PC-9 (cell line): ENCODE measurements at places on chromosomes 6 and 20. TPM values are rescaled to one million over a fixed set of nuclear protein-coding genes. Genes with fewer than 3 reads are reported as not detected.

DNA sequence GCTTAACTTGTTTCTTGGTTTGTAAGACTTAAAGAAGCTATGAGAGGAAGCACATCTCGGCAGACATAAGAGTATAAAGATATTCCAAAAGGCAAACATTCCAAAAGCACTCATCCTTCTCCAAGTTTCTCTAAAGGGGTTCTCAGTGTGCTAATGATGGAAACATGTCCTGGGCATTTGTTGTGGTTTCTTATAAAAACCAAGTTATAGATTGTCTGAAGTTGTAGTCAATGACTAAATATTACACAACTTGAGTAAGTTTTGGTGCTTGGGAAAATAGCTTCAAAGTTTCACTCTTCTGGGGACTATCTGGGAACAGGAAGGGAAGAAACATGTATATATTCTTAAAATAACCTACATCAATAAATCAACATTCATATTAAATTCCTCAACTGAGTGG is 128.3 kb upstream of the TBX18 start:
- no peaks in the 10 kb centered on the region for H3K27me3 ChIP-seq
- no peak for DNase-seq
- H3K36me3 ChIP-seq, result no peaks in the 10 kb centered on the region
- H3K4me1 ChIP-seq, result no peaks in the 10 kb centered on the region
- H3K4me3 ChIP-seq, result no peak overlapping the region

- no peak for DNase-seq
- no peaks in the 10 kb centered on the region for H3K27me3 ChIP-seq
- H3K36me3 ChIP-seq, result no peaks in the 10 kb centered on the region
- H3K4me1 ChIP-seq, result no peaks in the 10 kb centered on the region
- H3K4me3 ChIP-seq, result no peak overlapping the region
These were observed 60.9 kb downstream of the SAMD3 start for GRCh38 chr6:130161683-130162404.

GRCh38 chr6:3568396-3569082 is 111.7 kb upstream of the SLC22A23 start:
- no peaks in the 10 kb centered on the region for H3K36me3 ChIP-seq
- no peak overlapping the region for H3K4me3 ChIP-seq
- H3K27ac ChIP-seq, result no peak overlapping the region
- no peaks in the 10 kb centered on the region for H3K4me1 ChIP-seq

GRCh38 chr20:47102629-47103028 is 208.0 kb downstream of the EYA2 start:
- no peak for DNase-seq
- no peak overlapping the region for H3K27ac ChIP-seq
- H3K27me3 ChIP-seq, result peaks cover 15% of the 10 kb centered on the region; the same call in 1 of the 2 replicates
- H3K4me3 ChIP-seq, result no peak overlapping the region
- H3K4me1 ChIP-seq, result 0 out of 2 replicates have a peak, but pooled peaks cover 8% of the 10 kb centered on the region
- no peaks in the 10 kb centered on the region for H3K36me3 ChIP-seq

GRCh38 chr6:164290101-164290500 is 875.6 kb downstream of the QKI start:
- no peak overlapping the region for H3K4me3 ChIP-seq
- DNase-seq, result no peak
- no peaks in the 10 kb centered on the region for H3K36me3 ChIP-seq
- no peaks in the 10 kb centered on the region for H3K4me1 ChIP-seq
- no peak overlapping the region for H3K27ac ChIP-seq
- no peaks in the 10 kb centered on the region for H3K27me3 ChIP-seq

ZSCAN23 gene
- total RNA-seq, result 9.1 and 12.0 TPM in 2 replicates

SLC22A3 gene
- not detected in 2 replicates for total RNA-seq

GRCh38 chr6:158894193-158894592 is 75.0 kb upstream of the EZR start:
- H3K4me3 ChIP-seq, result no peak overlapping the region
- no peaks in the 10 kb centered on the region for H3K27me3 ChIP-seq
- peak; percentile 96 for DNase-seq
- H3K36me3 ChIP-seq, result no peaks in the 10 kb centered on the region
- peak overlapping the region; percentile 50 for H3K27ac ChIP-seq
- H3K4me1 ChIP-seq, result peaks cover 26% of the 10 kb centered on the region

GRCh38 chr6:109977791-109978173 is 329 bp upstream of the GPR6 start:
- H3K27ac ChIP-seq, result no peak overlapping the region
- no peaks in the 10 kb centered on the region for H3K36me3 ChIP-seq
- H3K4me1 ChIP-seq, result no peaks in the 10 kb centered on the region
- no peak for DNase-seq
- H3K4me3 ChIP-seq, result no peak overlapping the region
- peaks cover 33% of the 10 kb centered on the region for H3K27me3 ChIP-seq

MOG gene
- total RNA-seq, result not detected in 2 replicates

DNA sequence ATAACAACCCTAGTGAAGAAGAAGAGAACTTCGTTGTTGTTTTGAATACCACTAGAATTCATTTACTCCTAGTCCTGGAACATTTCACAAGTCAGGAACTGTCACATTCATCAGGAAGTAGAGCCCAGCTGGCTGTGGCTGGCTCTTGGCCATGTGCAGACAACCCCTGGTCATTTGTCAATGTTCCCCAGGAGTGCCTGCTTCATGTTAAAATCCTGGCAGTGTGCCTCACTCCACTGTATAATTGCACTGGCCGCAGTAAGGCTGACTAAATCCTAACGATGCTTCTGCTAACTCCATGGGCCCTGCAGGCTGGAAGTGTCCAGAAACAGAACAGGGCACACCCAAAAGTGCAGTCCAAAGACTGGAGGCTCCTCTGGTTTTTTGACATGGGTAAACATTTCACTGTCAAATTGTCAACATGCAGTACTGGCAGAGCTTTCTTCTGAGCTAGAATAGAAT is 41.5 kb upstream of the ADGRF1 start:
- H3K27me3 ChIP-seq, result no peaks in the 10 kb centered on the region
- H3K4me3 ChIP-seq, result no peak overlapping the region
- H3K27ac ChIP-seq, result no peak overlapping the region
- H3K4me1 ChIP-seq, result peaks cover 21% of the 10 kb centered on the region

GRCh38 chr6:108080010-108080780 is 5.7 kb upstream of the OSTM1 start:
- H3K4me3 ChIP-seq, result no peak overlapping the region
- no peaks in the 10 kb centered on the region for H3K36me3 ChIP-seq
- DNase-seq, result peak; percentile 86

GRCh38 chr20:40946451-40946850 is 82.2 kb upstream of the TOP1 start:
- no peak overlapping the region for H3K27ac ChIP-seq
- H3K4me3 ChIP-seq, result no peak overlapping the region
- H3K4me1 ChIP-seq, result peaks cover 14% of the 10 kb centered on the region
- DNase-seq, result no peak
- H3K27me3 ChIP-seq, result peaks cover 27% of the 10 kb centered on the region

IMPG1 gene
- not detected in 2 replicates for total RNA-seq

- H3K36me3 ChIP-seq, result no peaks in the 10 kb centered on the region
- H3K4me3 ChIP-seq, result no peak overlapping the region
- H3K4me1 ChIP-seq, result peaks cover 22% of the 10 kb centered on the region
These were observed 3.1 kb upstream of the STX16 start for GRCh38 chr20:58647796-58648501.

DNA sequence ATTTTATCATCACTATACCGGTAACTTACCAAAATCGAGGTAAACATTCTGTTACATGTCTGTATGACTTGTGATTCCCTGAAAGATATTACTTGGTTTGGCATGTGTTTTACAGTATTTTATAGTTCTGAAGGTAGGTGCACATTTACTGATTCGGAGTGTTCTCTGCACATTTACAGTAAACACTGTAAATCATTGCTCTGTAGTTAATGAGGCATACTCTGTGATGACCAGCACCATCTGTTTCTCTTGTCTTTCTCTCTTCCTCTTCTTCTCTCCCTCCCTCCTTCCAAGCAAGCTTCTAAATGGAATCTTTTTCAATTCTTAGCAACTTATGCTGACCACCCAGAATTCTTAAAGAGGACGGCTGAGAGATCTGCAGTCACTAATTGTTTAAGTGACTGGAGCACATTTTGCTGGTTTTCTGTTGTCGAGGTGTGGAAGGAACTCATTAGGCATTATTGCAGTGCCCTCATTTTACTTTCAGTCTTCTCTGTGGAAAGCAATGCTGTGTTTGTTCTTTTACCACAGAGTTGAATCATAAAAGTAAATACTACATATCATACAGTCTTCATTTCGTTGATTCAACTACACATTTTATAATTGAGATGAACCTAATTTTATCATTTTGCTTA is 126.5 kb downstream of the UTRN start:
- no peak for DNase-seq
- no peaks in the 10 kb centered on the region for H3K27me3 ChIP-seq
- H3K4me3 ChIP-seq, result peak overlapping the region; percentile 20; the same call in 1 of the 2 replicates
- peak overlapping the region; percentile 33 for H3K27ac ChIP-seq
- H3K4me1 ChIP-seq, result peaks cover 37% of the 10 kb centered on the region

TAB2 gene
- total RNA-seq, result 33.3 and 45.8 TPM in 2 replicates

- H3K27me3 ChIP-seq, result no peaks in the 10 kb centered on the region
- peak; percentile 95 for DNase-seq
- H3K4me1 ChIP-seq, result peaks cover 63% of the 10 kb centered on the region
- H3K36me3 ChIP-seq, result no peaks in the 10 kb centered on the region
These were observed 2.5 kb downstream of the SRMS start for GRCh38 chr20:63544958-63545516.

DNA sequence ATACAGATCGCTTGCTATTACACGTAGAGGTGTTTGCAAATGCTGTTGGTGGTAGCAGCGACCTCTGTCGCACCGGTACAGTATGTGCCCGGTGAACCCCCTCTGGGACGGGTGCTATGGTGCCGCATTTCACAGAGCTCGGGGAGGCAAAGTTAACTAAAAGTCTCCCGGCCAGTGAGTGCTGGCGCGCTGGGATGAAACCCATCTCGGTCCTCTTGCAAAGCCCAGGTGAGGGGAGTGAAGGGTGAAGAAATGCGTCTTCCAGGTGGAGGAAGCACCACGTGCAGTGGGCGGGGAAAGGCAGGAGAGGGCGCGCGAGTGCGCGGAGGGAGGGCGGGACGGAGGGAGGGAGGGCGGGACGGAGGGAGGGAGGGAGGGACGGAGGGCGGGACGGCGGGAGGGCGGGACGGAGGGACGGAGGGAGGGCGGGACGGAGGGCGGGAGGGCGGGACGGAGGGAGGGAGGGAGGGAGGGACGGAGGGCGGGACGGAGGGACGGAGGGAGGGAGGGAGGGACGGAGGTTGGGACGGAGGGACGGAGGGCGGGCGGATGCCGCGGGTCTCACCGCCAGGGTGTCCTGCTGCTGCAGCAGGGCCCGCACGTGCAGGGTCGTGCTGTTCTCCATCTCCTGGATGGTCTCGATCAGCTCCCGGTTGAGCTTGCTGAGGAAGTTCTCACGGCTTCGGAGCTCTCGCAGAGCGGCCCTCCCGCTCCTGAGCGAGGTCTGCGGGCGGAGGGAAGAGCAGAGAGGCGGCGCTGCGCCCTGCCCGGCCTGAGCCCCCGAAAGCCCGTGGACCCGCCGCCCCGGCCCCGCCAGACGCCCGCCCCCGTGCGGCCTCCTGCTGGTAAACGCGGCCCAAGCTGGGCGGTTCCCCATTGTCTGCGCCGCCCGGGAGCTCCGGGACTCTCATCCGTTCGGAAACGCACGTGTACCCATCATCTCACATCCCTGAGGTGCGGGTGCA is 11.7 kb downstream of the C20orf96 start:
- H3K27ac ChIP-seq, result no peak overlapping the region
- H3K4me1 ChIP-seq, result no peaks in the 10 kb centered on the region
- no peak for DNase-seq
- H3K36me3 ChIP-seq, result no peaks in the 10 kb centered on the region

DNA sequence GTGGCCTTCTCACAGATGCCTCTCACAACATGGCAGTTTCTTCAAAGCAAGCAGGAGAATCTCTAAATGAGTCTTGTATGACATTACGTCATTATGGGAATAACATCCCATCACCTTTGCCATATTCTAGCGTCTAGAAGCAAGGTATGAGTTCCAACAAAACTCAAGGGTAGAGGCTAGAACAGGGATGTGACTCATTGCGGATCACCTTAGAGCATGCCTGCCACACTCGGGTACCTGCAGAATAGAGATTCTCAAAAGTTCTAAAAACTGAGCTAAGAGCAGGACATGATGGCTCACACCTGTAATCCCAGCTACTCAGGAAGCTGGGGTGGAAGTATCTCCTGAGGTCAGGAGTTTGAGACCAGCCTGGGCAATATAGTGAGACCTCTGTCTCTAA is 182.8 kb downstream of the SLC16A10 start:
- H3K36me3 ChIP-seq, result peaks cover 44% of the 10 kb centered on the region
- H3K27ac ChIP-seq, result no peak overlapping the region
- no peak overlapping the region for H3K4me3 ChIP-seq
- H3K4me1 ChIP-seq, result no peaks in the 10 kb centered on the region
- no peak for DNase-seq

GRCh38 chr6:84910906-84911607 is 146.7 kb upstream of the TBX18 start:
- H3K27me3 ChIP-seq, result no peaks in the 10 kb centered on the region
- no peaks in the 10 kb centered on the region for H3K36me3 ChIP-seq
- H3K27ac ChIP-seq, result no peak overlapping the region
- no peaks in the 10 kb centered on the region for H3K4me1 ChIP-seq

DNA sequence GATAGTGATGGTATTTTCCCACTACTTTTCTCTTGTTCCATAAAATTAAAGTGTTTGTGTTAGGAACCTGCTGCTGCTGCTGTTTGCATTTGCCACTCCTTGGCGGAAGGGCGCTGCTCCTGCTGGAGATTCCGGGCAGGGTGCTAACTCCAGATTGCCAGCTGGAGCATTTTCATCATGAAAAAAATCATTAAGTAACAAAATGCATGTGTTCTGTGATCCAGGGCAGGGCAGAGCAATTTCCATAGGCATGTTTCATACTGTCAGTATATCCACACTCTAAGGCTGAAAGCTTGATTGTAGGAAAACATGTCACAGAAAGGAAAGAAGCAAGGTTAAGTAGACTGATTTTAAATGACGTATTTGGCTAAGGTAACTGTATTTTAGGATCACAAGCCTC is 24.0 kb downstream of the PBOV1 start:
- H3K4me3 ChIP-seq, result no peak overlapping the region
- H3K36me3 ChIP-seq, result no peaks in the 10 kb centered on the region
- no peak for DNase-seq
- no peaks in the 10 kb centered on the region for H3K27me3 ChIP-seq
- no peaks in the 10 kb centered on the region for H3K4me1 ChIP-seq

- no peak overlapping the region for H3K4me3 ChIP-seq
- DNase-seq, result no peak
- no peak overlapping the region for H3K27ac ChIP-seq
- peaks cover 14% of the 10 kb centered on the region; the same call in 1 of the 2 replicates for H3K4me1 ChIP-seq
These were observed 59.7 kb upstream of the NT5E start for GRCh38 chr6:85390105-85390728.

DNA sequence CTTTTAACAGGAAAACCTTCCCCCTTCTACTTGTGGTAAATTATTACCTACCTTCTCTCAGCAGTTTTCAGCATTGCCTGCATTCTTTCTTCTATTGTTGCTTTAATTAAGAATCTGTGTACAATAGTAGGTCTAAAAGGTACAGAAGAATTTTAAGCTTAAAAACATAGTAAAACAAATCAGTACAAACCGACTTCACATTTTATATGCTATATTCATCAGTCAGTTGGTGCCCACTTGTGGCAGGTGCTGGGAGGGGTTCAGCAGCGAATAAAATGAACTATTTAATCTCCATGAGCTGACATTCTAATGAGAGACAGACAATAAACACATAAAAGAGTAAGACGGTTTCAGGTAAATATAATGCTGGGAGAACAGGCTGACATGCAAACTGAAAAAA is 73.4 kb upstream of the FBXO30 start:
- no peaks in the 10 kb centered on the region for H3K4me1 ChIP-seq
- no peaks in the 10 kb centered on the region for H3K27me3 ChIP-seq
- no peaks in the 10 kb centered on the region for H3K36me3 ChIP-seq
- DNase-seq, result peak; percentile 10

- H3K27ac ChIP-seq, result peak overlapping the region; percentile 99
- peaks cover 21% of the 10 kb centered on the region for H3K36me3 ChIP-seq
- peak; percentile 79 for DNase-seq
These were observed 682 bp downstream of the BRD2 start for GRCh38 chr6:32968867-32969684.

L3MBTL3 gene
- total RNA-seq, result 6.1 and 9.8 TPM in 2 replicates
